Left cardiac atrium (tissue), 4 donors: ENCODE measurements at places on chromosomes 7 and 10. TPM values are rescaled to one million over a fixed set of nuclear protein-coding genes. Genes with fewer than 3 reads are reported as not detected.

DNA sequence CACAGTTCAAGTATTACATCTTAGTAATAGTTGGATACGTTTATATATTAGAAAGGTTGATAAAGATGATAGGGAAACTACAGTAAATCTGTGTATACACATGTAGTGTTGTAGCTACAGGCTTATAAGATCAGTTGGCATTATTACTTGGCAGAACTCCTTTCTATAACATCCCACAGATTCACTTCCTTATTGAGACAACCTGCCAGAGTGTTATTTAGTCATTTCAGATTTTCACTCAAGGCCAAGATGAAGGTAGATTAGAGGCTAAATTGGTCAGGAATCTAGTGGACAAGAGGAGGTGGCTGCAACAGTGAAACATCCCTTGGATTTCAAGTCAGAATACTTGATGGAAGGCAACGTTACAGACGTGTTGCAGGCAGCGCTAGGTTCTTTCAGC, 63.0 kb downstream of the PAPSS2 start:
- DNase-seq, result no peak

DNA sequence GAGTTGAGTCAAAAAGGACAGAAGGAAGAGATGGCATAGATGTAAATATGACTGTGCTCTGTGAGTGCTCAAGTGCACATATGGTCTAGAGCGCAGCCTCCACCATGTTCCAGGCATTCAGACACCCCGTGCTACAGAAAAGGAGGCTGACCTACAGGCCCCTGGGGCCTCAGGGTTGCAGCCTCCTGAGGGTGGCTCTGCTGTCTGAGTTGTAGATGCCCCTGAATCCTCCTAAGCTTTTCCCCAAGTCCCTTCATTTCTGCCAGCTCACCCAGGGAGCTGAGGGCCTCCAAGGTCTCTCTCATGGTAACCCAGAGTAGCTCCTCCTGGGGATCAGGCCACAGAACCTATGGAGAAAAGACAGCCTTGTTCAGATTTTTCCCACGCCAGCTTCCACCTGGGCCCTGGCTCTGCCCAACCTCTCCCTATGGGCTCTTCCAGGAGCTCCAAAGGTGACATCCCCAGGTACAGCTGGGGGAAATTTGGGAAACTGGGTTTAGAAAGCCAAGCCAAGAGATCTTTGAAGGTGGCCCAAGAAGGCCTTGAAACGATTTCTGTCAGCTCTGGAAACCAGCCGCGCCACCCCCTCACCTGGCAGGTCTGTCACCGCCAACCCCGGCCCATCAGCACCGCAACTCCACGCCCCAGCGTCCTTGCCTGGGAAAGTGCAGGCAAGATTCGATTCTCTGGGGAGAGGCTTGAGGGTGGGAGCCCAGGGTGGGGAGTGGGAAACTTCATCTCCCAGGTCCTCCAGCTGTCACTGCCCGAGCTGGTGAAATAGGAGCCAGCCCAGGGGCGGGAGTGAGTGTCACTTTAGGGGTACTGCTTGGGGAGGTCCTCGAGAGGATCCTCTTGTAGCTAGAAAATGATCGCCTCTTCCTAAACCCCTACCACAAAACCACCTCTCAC, 2.4 kb downstream of the ZNF467 start:
- peak; percentile 46 for DNase-seq

DNA sequence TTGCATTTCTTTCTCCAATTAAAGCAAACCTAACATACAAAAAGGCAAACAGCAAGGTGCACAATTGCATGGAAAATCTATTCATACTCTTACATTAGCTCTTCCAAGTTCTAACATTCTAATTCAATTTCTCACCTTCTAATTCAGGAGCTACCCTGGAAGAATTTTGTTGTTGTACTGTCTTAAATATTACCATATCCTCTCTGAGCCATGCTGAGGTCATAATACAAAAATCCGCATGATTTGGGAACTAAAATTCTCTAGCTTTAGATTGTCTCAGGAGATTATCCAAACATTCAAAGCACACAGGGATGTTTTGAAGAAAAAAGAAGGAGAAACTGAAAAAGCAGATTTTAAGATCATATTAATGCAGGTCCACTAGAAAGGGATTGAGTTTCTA, 229.9 kb downstream of the KIAA1217 start:
- no peak for DNase-seq

The SP4 gene
- total RNA-seq, result 6.1 TPM

The OR6V1 gene
- not detected for total RNA-seq
